Natural killer cell treated with Interleukin-12 subunit alpha and Interleukin-12 subunit beta and Interleukin-15 and Interleukin-18, amount 100 ng/mL, for 72 hours (primary cell): ENCODE measurements at places on chromosomes 2 and 18. TPM values are rescaled to one million over a fixed set of nuclear protein-coding genes. Genes with fewer than 3 reads are reported as not detected.

DNA sequence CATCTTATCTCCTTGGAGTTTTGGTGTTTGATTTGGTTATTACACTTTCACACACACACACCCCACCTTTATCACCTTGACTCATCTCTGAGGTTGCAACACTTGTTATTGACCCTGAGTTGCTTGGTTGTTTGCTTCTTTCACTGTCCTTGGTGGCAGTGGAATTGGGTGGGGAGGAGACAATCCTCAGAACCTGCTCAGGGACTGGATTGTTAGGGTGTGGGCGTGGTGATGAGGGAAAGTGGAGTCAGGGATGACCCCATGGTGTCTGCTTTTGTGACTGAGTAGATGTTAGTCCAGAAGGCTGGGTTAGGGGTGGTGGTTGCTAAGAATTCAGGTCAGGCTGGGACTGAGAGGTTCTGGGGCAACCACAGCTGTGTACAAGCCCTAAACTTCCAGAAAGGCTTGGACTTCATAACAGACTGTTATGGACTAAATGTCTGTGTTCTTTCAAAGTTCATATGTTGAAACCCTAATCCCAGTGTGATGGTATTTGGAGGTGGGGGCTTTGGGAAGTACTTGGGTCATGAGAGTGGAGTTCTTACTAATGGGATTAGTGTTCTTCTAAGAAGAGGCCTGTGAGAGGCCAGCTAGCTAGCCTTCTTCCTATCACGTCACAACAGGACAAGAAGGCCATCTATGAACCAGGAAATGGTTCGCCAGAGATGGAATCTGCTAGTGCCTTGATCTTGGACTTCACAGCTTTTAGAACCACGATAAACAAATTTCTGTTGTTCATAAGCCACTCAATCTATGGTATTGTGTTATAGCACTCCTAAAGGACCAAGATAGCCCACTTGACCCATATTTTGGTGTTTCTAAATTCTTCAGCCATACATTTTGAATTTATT, 3.4 kb upstream of the DIS3L2 start:
- H3K27me3 ChIP-seq: peaks cover 16% of the 10 kb centered on the region
- H3K36me3 ChIP-seq: peaks cover 5% of the 10 kb centered on the region
- peaks cover 15% of the 10 kb centered on the region for H3K4me1 ChIP-seq
- no peak overlapping the region for H3K27ac ChIP-seq

- no peaks in the 10 kb centered on the region for H3K4me1 ChIP-seq
- H3K27ac ChIP-seq: no peak overlapping the region
- H3K4me3 ChIP-seq: no peak overlapping the region
- no peaks in the 10 kb centered on the region for H3K36me3 ChIP-seq
Measured at GRCh38 chr2:141522702-141523101, 608.1 kb downstream of the LRP1B start.

DNA sequence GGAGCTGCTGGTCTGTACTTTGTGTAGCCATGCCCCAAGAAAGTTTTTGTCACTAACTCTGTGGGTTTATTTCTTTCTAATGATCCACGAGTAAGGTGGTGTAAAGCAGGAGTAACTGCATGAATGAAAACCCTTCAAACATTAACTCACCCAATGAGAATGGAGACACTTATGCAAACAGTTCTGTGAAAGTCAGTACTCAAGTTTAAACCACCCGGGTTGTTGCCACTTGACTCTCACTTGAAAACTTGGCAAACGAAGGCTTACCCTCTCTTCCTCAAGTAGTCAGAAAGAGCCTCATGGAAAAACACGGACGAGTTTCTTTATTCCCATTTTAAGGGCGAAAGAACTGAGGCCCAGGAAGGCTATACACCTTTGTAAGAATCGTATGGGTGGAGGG, 117.5 kb downstream of the MMADHC start:
- DNase-seq: no peak
- H3K27me3 ChIP-seq: no peaks in the 10 kb centered on the region
- no peak overlapping the region for H3K27ac ChIP-seq

The DPP4 gene
- total RNA-seq: 102 TPM

The DYSF gene
- 23.0 TPM for total RNA-seq

The HRH4 gene
- 0.53 TPM for total RNA-seq

The FEV gene
- not detected for total RNA-seq

- no peak overlapping the region for H3K27ac ChIP-seq
- H3K4me3 ChIP-seq: no peak overlapping the region
- no peak for DNase-seq
- peaks cover 17% of the 10 kb centered on the region for H3K27me3 ChIP-seq
Measured at GRCh38 chr2:31011587-31011986, 126.7 kb downstream of the GALNT14 start.

DNA sequence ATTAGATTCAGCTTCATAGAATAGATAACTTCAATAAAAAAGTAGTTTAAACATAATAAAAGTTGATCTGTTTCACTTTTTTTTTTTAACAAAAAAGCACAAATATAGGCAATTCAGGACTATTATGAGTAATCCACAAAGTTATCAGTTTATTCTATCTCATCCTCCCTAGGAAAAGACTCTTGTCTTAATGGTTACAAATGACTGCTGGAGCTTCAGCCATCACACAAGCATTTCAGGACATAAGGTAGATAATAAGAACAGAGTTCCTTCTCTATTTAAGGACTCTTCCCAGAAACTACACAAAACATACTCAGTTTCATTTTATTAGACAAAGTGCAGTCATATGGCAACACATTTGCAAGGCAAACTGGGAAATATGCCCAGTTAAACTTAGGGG, 357.6 kb upstream of the SETBP1 start:
- H3K27me3 ChIP-seq: peaks cover 3% of the 10 kb centered on the region
- DNase-seq: no peak
- H3K4me1 ChIP-seq: peaks cover 5% of the 10 kb centered on the region
- no peak overlapping the region for H3K27ac ChIP-seq
- H3K4me3 ChIP-seq: no peak overlapping the region

The SAG gene
- total RNA-seq: not detected

GRCh38 chr18:36769172-36769571, 59.6 kb downstream of the TPGS2 start:
- no peaks in the 10 kb centered on the region for H3K36me3 ChIP-seq
- H3K4me3 ChIP-seq: no peak overlapping the region
- H3K4me1 ChIP-seq: peaks cover 9% of the 10 kb centered on the region
- no peak overlapping the region for H3K27ac ChIP-seq

DNA sequence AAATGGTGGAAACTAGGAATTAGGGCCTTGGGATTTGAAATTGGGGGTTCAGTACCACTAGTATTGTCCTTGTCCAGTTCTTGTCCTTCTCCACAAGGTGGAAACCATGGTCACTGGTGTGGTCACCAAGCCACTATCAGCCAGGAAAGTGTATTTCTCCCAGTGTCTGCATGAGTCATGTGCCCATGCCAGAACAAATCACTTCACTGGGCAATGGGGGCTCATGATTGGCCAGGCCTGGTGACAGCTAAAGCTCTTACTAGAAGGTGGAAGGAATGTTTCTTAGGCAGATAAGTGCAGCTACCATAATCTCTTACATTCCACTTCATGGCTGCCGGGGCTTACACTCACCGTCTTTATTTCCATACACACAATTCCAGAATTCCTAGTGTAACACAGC, 124.8 kb upstream of the TACR1 start:
- H3K27ac ChIP-seq: no peak overlapping the region
- no peak for DNase-seq
- H3K4me1 ChIP-seq: no peaks in the 10 kb centered on the region
- no peak overlapping the region for H3K4me3 ChIP-seq

- peaks cover 3% of the 10 kb centered on the region for H3K27me3 ChIP-seq
- H3K36me3 ChIP-seq: no peaks in the 10 kb centered on the region
- H3K4me3 ChIP-seq: peak overlapping the region; percentile 38
- peaks cover 12% of the 10 kb centered on the region for H3K4me1 ChIP-seq
Measured at GRCh38 chr2:71538241-71538640, 84.9 kb downstream of the DYSF start.

GRCh38 chr2:30022444-30023071, 101.2 kb upstream of the ALK start:
- H3K27ac ChIP-seq: no peak overlapping the region
- no peaks in the 10 kb centered on the region for H3K36me3 ChIP-seq
- no peak for DNase-seq
- no peak overlapping the region for H3K4me3 ChIP-seq
- H3K27me3 ChIP-seq: peaks cover 10% of the 10 kb centered on the region
- no peaks in the 10 kb centered on the region for H3K4me1 ChIP-seq

GRCh38 chr18:59249199-59249774, 24.0 kb downstream of the RAX start:
- H3K4me3 ChIP-seq: no peak overlapping the region
- no peaks in the 10 kb centered on the region for H3K36me3 ChIP-seq
- no peak for DNase-seq
- H3K27me3 ChIP-seq: peaks cover 62% of the 10 kb centered on the region

The CERS6 gene
- total RNA-seq: 19.5 TPM
